Kidney glomerular epithelial cell (primary cell): ENCODE measurements at places on chromosomes 5 and 9.
A peak's percentile ranks its signal among the peaks of the same experiment; 100 is the strongest.

GRCh38 chr9:21316860-21317259 lies 11.7 kb upstream of the IFNA5 start:
- DNase-seq: no peak

DNA sequence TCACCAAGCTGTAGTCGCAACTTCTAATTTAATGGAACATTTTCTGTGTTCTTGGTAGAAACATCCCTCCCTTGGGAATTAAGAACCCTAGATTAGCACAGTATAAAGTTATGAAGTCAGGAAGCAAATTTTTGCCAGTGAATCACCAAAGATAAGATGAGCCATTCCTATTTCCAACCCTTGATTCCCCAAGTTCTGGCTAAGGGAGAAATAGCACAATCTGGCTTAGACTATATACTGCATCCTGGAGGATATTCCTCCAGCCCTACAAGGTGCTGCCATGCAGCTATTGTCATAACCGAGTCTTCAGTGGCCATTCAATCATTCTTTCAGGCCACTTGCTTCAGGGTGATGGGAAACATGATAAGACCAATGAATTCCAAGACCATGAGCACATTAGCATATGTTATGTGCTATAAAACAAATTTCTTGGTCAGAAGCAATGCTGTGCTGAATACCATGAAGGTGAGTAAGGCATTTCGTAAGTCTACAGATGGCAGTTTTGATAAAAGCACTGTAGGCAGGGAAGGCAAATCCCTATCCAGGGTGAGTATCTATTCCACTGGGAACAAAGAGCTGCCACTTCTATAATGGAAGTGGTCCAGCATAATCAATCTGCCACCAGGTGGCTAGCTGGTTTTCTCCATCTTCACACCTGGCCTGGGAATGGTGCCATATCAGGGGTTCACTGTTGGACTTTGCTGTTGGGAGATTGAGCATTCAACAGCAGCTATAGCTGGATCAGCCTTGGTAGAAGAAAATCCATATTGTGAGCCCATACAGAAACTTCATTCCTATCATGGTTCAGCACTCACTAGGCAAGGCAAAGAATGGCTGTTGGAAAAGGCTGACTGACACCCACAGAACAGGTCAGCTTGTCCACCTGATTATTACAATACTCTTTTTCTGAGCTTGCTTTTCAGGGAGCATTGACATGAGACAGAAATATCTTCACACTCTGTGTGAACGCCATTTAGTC lies 19.6 kb upstream of the ARL15 start:
- DNase-seq: peak; percentile 63

DNA sequence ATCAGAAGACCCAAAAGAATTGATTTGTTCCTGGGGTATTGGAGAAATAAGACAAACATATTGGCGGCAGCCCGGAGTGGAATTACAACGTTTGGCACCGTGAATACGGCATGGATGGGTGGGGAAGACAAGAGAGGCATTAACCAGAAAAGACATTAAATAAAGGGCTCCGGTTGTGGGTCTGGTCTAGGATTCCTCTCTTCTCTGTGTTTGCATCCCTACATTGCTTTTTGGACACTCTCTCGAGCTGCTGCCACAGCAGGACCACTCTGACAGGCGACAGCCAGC lies 138.7 kb upstream of the PALM2AKAP2 start:
- DNase-seq: no peak

DNA sequence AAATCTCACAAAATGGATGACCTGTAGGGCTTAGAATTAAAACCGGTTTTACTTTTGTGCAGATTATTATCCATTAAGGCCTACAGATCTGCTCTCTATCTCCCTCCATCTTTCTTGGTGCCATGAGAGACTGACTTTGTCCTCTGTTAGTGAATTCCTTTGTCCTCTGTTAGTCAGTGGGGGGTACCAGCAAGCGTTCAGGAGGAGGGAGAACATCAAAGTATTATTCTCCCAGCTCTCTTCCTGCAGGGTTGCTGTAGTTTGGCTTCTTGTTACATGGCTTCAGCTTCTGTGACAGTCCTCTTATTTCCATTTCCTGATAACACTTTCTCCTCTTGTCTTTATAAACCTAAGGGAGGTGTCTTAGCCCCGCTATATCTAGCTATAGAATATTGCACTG lies 850.5 kb upstream of the SEMA6A start:
- DNase-seq: no peak

DNA sequence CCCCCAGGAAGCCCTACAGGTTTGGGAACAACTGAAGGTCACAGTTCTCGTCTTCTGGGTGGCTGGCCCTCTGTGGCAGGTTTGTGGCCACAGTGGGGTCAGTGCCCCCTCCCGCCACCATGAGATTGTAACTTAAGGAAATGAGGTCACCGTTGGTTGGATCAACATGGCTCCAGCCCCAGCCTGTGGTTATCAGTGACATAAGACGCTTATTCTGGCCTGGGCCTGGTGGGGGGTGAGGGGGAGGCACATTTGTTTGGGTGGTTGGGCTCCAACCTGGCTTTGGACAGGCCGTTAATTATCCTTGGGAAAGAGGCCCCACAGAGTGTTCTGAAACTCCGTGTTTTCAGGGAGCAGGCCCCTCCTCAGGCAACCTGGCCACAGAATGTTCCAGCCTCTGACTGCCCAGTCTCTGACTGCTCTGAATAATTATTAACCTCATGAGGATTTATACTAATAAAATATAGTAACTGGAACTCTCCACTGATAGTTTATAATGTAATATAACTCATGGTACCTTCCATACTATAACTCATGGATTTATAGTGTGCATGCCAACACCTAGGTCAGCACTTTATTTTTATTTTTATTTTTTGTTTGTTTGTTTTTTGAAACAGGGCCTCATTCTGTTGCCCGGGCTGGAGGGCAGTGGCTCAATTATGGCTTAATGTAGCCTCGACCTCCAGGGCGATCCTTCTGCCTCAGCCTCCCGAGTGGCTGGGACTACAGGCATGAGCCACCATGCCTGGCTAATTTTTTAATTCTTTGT lies 58.0 kb upstream of the RPL26L1 start:
- peak; percentile 97 for DNase-seq

- DNase-seq: no peak
Measured at GRCh38 chr9:90046317-90046861, 441.6 kb downstream of the GADD45G start.

DNA sequence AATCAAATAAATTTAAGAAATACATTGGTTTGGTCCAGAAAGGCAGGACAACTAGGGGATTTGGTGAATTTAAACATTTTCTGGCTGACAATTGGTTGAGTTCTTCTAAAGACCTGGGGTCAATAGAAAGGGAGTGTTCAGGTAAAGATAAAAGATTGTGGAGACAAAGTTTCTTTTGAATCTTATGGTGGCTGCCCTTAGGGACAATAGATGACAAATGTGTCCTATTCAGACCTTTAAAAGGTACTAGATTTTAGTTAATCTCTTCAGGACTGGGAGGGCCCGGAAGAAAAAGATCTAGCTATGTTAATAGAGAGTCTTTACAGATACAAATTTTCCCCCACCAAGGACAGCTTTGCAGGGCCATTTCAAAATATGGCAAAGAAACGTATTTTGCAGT lies 35.9 kb downstream of the PLEKHG4B start:
- DNase-seq: no peak

GRCh38 chr9:3200331-3200774 lies 325.4 kb downstream of the RFX3 start:
- DNase-seq: no peak

DNA sequence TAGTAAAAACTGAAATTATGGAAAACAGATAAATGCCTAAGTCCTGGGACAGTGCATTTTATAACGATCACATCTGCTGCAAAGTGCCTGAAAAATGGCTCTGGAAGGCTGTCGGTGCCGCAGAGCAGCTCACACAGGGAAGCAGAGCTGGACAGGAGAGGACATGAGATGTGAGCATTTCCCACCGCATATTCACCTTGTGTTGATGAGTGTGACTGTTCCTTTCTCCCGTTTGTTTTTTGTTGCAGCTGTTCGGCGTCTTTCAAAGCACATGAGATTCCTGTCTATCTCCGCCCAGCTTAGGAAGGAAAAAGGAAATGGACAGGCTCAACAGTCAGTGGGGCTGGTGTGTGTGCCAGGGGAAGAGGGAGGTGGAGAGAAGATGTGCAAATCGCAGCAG lies 164.9 kb upstream of the SEMA6A start:
- no peak for DNase-seq

GRCh38 chr5:147223948-147224791 lies 10.7 kb upstream of the STK32A start:
- peak; percentile 6 for DNase-seq

DNA sequence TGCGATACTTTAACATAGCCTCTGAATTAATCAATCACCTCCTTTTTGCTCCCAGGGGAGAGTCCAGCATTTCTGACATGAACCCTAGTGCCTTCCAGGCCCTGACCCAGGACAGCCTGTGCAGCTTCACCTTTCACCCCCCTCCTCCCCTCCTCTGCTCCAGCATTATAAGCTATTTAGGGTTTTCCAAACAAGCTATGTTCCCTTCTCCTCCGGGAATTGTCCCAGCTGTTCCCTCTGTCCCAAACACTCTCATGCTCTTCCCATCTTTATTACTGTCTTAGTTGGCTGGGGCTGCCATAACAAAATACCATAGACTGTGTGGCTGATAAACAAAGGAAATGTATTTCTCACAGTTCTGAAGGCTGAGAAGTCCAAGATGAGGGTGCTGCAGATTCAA lies 161.5 kb downstream of the EBF1 start:
- DNase-seq: no peak

GRCh38 chr5:179267071-179267670 lies 78.1 kb downstream of the ADAMTS2 start:
- DNase-seq: no peak

- no peak for DNase-seq
Measured at GRCh38 chr5:95080030-95080429, 204.9 kb downstream of the MCTP1 start.

DNA sequence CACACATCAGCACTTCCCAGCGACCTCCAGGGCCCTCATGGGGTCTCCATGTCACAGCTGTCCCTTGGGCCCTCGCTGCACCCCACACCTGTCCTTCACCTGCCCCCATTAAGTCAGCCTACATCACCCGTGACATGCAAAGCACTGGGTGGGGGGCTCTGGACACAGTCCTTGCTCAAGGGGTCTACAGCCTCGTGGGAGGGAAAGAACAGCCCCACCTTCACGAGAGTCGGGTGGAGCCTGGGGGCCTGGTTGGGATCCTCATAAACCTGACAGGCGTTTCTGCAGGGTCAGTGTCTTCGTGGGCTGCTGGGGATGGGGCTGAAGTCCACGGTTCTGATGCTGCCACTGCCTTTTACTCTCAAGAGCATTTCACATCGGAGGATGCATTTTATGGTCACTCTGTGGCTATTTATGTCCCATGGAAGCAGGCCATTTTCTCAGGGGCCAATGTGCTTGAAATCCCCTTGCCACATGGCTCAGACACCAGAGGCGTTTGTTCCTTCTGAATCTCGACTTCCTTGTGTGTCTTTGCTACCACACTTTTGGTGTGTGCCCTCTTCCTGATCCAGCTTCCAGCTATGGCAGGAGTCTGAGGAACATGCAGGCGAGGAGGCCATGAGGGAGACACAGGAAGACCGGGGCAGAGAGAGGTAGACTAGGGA lies at the start of gene OR2V1:
Gene OR2V1, minus strand, starts transcription at position 338 of the 665 bp plus-strand sequence. CDS start 5,865 bp downstream, outside the sequence.
- no peak for DNase-seq

DNA sequence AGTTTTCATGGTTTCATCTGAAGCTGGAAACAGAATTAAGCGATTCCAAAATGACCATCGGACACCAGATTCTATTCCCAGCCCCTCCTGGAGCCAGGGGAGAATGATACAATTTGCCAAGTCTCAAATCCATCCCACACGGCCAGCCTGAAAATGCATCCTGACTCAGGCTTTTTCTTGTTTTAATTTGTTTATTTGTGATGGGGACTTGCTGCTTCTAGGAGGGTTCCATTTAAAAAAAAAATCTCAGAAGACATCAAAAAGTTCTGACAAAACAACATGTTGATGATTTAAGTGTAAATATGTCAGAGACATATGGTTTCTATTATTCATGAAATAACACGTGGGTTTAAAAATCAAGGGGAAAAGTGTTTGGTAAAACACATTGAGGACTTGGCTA lies 173.2 kb downstream of the GAS1 start:
- DNase-seq: no peak
